ENCODE measurements at places on chromosomes 5 and 9.
A peak's percentile ranks its signal among the peaks of the same experiment; 100 is the strongest.

GRCh38 chr5:76104027-76104426 lies 20.8 kb downstream of the SV2C start:
- peak; percentile 8 for DNase-seq

GRCh38 chr5:21823076-21823574 lies 1030.0 kb downstream of the CDH12 start:
- no peak for DNase-seq

DNA sequence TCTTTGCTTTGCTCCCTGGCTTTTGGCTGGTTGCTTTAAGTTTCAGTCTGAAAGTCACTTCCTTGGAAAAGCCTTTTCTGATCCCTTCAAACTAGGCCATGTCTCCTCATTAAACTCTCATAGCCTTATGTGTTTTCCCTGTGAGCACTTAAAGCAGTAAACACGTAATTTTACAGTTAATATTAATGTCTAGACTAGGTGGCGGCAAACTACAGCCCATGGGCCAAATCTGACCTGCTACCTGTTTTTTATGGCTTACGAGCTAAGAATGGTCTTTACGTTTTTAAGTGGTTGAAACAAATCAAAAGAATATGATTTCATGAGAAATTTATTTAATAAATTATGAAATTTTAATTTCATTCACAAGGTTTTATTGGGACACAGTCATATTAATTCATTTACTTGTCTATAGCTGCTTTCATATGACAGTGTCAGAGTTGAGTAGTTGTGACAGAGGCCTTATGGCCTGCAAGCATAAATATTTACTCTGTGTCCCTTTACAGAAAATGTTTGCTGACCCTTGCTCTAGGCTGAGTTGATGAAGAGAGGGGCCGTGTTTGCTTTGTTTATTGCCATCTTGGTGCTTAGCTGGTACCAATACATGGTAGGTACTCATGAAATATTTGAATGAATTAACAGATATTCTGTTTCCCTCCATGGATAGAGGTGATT lies 7.4 kb downstream of the SLC44A1 start:
- no peak for DNase-seq

DNA sequence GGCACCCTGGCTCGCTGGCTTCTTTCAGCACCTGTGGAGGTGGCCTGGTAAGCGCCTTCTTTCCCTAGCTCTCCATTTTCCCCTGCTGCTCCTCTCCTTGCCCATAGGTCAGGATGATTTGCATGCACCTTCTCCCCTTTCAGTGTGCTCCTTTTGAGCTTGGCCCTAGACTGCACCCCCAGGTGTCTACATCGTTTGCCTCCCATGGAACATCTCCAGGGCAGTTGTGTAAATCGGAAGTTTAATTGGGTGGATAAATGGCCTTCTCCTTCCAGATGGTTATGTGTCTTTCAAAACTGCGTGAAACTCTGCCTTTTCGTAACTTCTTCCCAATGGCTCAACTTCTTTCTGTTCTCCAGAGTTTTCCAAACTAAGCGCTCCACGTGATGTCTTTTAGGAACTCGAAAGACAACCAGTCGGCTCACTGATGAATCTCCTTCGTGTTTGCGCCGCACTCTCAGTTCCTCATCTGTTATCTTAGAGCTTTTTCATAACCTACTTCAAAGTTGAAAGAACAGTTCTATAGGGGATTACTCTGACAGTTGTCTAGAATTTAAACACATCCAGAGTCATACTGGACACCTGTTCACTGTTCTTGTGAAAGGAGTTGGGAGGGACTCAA lies 1.7 kb downstream of the ADAMTS19 start:
- no peak for DNase-seq

DNA sequence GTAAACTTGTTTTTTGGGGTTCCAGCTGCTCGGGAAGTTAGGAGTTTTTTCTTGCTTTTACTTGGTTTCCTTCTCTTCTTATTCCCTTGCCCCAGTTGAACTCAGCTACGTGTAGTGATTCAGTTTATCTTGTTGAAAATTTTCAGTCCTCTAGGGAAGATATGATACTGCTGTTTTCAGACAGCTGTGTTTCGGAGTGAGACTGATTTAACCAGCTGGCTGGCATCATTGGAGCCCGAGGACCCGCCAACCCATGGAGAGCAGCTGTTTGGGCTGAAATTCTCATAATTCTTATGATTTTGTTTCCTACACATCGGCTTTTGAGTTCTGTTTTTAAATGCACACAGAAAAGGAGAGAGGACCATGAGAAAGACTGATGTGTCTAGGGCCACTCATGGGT lies 271.5 kb downstream of the NR3C1 start:
- no peak for DNase-seq

- DNase-seq, result peak; percentile 16
Measured at GRCh38 chr5:122102825-122103224, 24.8 kb upstream of the LOX start.

DNA sequence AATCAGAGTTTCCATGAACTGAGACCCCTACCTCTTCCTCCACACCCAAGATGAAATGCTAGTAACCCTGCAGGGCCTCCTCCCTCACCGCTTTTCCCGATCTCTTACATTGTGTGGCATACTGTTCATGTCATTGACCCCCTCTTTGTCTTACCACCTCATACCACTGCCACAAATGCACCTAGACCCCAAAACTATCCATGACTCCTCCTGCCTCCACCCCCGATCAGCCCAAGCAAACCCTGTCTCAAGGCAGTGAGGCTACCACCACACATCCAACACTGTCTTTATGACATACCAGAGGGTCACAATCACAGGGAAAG lies 55.7 kb downstream of the PLAC8L1 start:
- DNase-seq, result no peak

DNA sequence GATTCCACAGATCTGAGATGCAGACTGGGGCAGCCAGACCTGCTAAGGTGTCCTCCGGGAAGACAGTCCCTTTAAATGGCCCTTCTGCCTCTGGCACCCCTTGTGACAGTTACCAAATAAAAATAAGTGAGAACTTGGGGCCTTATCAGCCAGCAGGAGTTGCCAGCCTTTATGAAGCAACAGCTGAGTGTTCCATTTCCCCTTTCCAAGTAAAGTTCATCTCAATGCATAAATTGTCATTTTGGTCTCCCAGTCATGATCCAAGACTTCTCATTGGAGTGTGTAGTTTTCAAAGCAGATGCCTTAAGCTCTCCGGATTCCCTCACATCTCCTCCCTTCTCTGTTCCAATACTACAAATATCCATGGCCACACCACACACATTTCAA lies 4.1 kb downstream of the PTCH1 start:
- DNase-seq, result peak; percentile 16

- DNase-seq, result no peak
Measured at GRCh38 chr5:59615272-59615671, 278.3 kb downstream of the PDE4D start.

Measured in inflammatory macrophage treated with lipopolysaccharide for 1 hour (primary cell).